ENCODE measurements at places on chromosomes 11 and 22.

- no peak for DNase-seq
Observed at GRCh38 chr11:78706551-78706950, 131.9 kb upstream of the NARS2 start.

DNA sequence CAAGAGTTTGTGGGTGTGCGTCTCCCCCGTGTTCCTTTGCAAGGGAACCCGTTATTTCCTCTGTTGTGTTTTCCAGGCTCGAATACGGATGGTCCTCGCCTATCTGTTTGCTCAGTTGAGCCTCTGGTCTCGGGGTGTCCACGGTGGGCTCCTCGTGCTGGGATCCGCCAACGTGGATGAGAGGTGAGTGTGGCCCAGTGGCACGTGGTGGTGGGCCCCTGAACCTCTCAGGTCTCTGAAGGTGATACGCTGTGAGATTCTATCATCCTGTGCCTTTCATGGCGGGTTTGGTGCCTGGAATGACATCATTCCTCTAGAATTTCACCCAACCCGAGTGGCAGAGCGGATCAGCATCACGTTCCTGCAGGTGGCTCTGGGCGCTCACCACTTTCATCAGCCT lies 32.5 kb downstream of the NADSYN1 start:
- DNase-seq: no peak

DNA sequence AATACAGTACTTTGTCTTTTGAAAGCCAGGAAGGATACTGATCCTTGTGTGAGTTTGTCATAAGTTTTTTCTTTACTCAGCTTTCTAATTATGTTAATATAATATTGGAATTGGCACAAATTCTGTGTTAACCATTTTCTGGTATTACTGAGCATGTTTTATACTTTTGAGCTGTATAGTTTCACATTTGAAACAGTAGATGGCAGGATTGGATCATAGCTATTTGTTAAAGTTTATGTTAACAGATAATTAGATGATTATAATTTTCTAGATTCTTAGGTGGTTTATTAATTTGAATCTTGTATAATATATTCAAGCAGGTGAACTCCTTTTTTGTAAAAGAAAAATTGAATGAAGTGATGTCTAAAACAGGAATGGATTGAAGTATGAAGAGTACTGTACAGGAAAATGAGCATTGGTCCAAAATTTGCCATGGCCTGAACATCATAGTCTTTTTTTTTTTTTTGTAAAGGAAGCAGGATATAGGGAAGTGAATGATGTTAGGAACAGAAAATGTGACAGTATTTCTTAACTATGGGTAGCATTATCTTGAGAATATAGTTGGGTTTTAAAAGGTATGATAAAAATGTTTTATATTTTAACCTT lies 102.0 kb downstream of the CYP2R1 start:
- DNase-seq: peak; percentile 20

GRCh38 chr11:66026017-66026529 lies at the start of gene CATSPER1:
Gene CATSPER1 (minus strand): TSS chr11:66026479. CDS start chr11:66026379, 100 bp downstream.
- DNase-seq: no peak

DNA sequence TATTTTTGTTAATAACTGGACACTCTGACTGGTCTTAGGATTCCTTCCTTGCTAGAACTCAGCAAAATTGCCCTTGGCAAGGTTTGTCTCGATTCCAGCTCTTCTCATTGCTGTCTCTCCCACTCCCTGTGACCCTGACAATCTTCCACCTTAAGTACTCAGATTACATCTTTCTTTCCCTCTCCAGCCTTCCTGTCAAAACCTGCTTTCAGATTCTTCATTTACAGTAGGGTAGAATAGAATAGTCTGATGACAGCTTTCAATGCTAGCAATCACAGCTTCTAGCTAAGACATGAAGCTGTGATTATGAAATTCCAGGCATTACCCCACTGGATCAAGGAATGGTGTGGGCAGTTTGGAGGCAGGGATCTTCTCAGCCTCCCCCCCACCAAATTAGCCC lies 39.2 kb upstream of the LMO2 start:
- no peak for DNase-seq

GRCh38 chr22:21009638-21010425 lies 5.1 kb upstream of the P2RX6 start:
- DNase-seq: peak; percentile 14

DNA sequence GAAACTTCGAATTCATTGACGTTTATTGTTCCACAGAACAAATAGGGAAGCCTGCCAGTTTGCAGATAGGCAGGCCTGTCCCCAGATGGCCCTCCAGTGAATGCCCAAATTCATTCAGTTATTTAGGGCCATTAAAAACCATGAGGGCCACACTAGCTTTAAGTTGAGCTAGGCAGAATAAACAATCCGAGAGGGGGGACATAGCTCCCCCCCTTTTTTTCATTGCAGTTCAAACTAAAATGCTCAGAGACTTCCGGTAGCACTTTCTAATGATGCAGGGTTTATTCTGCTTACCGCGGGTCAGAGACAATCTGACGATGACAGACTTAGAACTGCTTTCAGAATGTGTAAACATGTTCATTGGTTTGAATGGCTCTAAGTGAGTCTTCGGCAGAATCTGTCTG lies 72.0 kb downstream of the ZBTB16 start:
- peak; percentile 26 for DNase-seq

DNA sequence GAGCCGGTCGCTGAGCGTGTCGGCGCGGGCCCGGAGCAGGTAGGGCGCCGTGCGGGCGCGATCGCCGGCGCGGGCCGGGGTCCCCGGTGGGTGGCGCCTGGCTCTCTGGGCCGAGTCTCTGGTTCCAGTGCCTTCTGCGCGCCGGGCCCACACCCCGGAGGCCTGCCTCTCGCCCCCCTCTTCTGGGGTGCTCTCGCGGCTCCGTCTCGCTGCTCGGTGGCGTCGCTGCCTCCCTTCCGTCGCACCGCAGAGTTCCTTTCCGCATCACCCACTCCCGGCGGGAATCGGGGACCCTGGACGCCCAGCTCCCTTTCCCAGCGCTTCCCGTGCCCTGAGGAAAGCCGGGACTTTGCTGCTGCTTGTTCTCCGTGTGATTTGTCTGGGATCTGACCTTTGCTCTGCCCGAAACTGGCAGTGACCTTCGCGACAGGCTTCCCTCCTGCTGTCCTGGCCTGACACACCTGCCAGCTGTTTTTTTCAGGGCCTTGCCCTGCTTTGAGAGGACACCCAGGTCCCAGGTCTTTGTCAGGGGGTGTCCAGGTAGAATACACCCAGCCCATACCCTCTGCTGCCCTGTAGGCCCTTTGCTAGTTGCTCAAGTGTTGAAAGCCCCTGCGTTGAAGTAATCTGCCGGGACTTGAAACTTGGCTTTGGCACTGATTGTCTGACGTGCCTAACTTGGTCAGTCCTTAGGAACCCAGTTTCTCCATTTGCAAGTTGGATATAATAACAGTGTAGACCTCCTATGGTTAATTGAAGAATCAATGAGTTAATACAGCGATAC lies 711 bp downstream of the FDX1 start:
- peak; percentile 33 for DNase-seq

- no peak for DNase-seq
Observed at GRCh38 chr22:38494939-38495338, 11.2 kb downstream of the DDX17 start.

All from CD4-positive, alpha-beta T cell treated with Interleukin-4 for 4 hours (primary cell).